ENCODE measurements at places on chromosomes 3 and 15.

DNA sequence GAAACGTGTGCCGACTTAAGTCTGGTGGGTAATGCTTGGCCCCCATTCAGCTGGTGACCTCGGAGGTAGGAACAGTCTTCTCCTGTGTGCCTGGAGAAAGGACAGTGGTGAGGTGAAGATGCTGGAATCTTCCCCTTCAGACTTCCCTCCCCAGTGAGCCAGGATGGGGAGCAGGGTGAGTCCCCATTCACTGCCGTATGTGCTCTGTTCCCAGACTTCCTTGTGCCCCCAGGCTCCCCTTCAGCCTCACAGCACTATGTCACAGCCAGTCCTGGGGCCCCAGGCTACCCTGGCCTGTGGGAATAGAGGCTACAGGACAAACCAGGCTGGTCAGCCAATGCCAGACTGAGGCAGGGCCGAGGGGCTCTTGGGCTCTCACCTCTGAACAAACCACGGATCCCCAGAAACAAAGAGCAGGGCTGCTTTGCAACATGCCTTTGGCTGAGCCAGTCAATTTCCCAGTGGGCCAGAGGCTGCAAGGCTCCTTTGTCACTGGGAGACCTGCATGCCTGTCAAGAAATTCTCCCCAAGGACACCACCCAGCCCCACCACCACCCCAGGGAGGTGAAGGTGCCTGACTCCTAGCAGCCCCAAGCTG is 31.8 kb upstream of the HHATL start:
- DNase-seq, result no peak

GRCh38 chr3:149688122-149688757 is 30.4 kb upstream of the WWTR1 start:
- no peak for DNase-seq

- no peak for DNase-seq
Measured at GRCh38 chr3:155791190-155791589, 14.9 kb downstream of the C3orf33 start.

DNA sequence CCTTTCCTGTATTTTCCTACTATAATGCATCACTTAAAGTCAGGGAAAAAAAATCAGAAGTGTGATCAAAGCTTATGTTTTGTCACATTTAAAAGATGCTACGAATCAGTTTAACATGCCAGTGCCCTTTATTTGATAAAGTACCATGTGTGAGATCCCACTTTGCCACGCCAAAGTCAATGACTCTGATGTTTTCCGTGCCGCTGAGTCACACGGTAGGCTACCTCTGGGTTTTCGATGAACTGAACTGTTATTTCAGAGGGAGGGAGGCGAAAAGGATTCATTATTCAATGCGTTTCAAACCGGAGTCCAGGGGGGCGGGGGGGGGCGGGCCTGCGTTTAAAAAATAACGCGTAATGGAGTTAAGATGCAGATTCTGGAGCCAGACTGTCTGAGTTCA is 203.0 kb downstream of the ABHD5 start:
- no peak for DNase-seq

- DNase-seq, result no peak
Measured at GRCh38 chr15:73010154-73011152, 41.8 kb upstream of the NEO1 start.

- no peak for DNase-seq
Measured at GRCh38 chr15:80601256-80601655, 93.9 kb upstream of the ABHD17C start.

DNA sequence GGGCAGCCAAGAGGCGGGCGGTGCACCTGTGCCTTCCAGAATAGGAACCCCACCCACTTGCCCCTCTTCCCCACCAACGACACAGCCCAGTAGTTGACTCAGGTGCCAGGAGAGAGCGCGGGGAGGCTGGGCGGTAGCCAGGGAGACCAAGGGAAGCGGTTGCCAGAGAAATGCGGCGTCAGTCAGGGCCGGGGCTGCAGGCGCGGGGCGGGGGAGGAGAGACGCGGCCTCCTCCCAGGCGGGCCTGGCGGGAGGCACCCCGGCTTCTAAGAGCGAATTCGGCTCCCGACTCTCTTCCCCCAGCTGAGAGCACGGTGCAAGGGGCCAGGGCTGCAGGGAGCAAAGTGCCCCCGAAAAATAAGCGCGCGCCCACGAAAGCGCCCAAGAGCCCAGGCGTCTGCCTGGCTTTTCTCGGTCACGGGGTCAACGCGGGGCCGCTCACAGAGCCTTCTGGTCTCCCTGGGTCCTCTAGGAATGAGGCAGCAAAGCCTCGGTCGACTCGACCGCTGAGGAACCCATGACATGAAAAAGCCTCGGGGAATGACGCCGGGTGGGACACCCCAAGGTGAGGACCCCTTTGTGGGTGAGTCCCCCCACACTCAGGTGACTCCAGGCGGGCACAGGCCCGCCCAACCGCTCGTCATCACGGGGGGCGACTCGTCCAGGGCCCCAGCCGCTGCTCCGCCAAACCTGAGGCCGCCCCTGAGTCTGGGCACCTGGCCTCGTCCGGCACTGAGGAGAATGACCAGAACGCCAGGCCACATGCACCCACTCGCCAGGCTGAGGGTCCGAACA is 716 bp downstream of the CPEB1 start:
- no peak for DNase-seq

GRCh38 chr3:123764647-123765046 is 119.5 kb downstream of the MYLK start:
- DNase-seq, result no peak

DNA sequence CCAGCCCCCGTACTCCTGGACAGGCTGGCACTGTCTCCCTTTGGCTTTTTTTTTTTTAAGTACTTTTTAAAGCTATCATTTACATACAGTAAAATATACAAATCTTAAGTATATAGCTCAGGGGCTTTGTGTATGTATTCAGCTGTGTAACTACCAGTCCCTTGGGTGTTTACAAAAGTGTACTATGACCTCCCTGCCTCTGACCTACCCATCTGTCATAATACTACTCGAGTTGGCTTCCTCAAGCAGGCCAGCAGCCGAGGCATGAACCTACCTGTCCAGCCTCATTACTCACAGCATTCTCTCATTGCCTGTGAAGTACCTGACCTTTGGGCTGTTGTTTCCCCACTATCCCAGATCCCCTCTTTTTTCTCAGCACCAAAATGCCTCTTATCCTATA is 33.2 kb downstream of the ABHD2 start:
- no peak for DNase-seq

DNA sequence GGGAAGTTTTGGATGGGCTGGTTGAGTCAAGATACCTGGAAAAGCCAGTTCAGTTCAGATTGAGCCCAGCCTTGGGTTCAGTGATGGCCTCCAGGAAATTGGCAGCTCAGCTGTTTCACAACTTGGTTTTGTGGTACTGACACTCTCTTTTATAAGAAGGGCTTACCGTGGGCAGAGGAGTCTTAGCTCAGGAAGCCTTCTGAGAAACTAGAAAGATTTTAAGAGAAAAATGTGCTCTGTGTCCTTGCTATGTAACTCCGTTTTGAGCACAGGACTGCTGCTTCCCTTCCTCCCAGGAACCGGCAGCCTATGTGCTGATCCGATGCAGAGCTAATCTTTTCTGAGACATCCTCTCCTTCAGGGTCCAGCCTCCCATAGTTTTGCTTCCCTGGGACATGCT is 46.6 kb upstream of the RASGRP1 start:
- DNase-seq, result no peak

DNA sequence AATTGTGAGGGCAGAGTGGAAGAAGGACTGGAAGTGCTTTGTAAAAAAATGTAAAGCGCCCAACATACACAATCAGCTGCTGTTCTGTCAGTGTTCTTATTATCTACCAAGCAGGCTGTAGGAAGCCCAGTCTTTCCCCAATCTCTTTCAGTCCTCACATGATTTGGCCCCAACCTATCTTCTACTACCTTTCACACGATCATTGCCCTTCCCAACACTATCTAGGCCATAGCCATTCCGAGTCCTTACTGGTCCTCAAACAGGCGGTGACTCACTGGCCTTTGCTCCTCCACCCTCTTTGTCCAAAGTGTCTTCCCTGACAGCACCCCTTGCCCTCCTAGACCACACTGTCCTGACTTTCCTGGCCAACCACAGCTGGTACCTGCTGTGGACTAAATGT is 861 bp upstream of the RFT1 start:
- no peak for DNase-seq

GRCh38 chr15:57920911-57921310 is 144.6 kb downstream of the ALDH1A2 start:
- no peak for DNase-seq

GRCh38 chr15:66883284-66883911 is 181.4 kb downstream of the SMAD6 start:
- peak; percentile 100 for DNase-seq

DNA sequence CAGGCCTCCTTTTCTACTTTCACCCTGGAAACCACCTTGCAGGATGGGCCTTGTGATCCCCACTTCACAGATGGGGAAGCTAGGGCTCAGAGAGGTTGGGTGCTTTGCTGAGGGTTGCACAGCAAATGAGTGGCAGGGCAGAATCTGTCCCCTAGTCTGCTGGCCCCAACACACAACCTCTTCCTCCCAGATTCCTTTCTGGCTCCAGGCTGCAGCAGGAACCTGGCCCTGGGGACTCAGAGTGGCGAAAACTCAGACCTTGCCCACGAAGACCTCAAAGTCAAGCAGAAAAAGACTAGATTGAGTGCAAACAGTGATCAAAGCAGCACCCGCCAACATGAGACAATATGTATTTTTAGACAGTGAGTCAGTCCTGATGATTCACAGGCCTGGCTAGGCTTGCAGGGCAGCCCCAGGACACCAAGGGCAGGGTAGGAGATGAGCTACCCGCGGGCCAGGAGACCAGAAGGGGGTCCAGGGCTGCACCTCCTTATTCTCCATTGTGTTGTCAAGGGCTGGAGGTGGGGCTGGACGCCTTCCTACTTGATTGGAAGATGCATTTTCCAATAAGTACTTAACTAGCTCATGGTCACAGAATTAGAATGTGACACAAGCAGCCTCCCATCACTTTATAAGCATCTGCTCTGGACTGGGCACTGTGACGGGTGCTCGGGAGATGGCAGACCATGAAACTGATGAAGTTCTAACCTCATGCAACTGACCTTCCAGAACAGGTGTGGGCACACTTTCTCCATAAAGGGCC is 23.9 kb downstream of the GOLGA6L2 start:
- no peak for DNase-seq

GRCh38 chr15:56736881-56737707 is 3.8 kb upstream of the ZNF280D start:
- DNase-seq, result no peak

- peak; percentile 47 for DNase-seq
Measured at GRCh38 chr15:73683777-73684580, at the start of gene CD276. Gene CD276 (plus strand): TSS chr15:73684383. CDS start chr15:73699640, 15,257 bp downstream.

DNA sequence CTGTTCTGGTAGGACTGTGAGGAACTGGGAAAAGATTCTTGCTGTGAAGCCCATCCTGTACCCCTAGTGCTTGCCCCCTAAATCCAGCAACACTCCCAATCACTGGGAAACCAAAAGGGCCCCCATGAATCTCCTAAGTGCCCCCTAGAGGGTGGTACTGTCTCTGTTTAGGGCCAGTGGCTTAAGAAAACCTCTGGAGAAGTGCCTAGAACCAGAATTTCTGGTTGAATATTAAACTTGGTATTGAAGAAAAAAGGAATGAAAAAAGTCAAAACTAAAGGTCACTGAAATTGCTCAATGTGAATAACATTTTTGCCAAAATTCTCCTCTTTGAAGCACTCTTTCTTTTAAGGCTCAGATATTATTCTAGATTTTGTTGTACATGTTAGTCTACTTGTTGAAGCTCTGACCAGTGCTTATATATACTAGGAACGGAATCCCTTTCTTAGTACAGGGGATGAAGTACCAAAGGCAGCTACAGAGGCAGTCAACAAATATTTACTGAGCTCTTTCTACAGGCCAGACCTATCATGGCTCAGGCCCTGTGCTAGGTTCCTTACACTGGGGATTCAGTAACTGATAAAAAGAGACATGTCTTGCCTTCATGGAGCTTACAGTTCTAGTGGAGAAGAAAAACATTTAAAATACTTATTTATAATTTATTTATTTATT is 138.8 kb downstream of the MYLK start:
- DNase-seq, result peak; percentile 38

DNA sequence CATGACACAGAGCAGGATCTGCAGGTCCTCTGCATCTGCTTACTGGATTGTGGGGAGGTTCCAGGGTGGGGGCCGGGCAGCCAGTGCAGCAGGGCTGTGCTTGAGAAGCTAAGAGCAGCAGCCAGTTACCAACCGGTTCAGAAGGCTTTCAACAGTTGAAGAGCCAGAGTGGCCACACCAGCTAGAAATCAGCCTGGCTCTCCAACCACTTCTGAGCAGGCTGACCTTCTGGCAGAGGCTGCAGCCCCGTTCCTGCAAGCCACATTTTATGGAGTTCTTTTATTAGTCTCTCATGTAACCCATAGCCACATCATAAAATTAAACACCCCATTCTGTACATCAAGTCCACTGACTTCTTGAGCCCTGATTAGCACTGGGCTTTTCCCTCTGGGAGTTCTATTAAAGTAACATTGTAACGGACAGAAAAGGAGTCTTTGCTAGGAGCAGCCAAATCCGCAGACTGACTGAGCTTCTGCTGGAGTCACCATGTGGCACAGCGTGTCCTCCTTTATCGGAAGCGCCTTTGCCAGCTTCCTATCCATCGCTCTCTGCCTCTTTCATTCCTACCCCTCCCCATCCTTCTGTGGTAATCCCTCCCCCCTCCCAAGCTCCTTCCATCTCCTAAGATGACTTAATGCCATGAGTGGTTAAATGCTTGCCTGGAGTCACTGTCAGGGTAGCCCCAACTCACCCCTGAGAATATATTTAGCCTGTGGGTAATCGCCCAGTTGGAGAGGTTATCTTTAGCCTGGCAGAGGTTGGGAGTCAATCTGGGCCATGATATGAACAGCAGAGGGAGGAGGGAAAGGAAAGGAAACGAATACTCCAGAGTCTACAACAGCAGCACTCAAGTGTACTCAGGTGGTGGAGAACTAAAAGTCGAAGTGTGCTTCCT is 138.5 kb upstream of the HES1 start:
- no peak for DNase-seq

- no peak for DNase-seq
Measured at GRCh38 chr3:101170062-101170771, 150.2 kb downstream of the IMPG2 start.

- no peak for DNase-seq
Measured at GRCh38 chr15:57384816-57385215, 8.5 kb downstream of the CGNL1 start.

- no peak for DNase-seq
Measured at GRCh38 chr15:89122505-89123180, 34.4 kb downstream of the ABHD2 start.

GRCh38 chr3:187271582-187271981 is 20.0 kb downstream of the MASP1 start:
- DNase-seq, result no peak

DNA sequence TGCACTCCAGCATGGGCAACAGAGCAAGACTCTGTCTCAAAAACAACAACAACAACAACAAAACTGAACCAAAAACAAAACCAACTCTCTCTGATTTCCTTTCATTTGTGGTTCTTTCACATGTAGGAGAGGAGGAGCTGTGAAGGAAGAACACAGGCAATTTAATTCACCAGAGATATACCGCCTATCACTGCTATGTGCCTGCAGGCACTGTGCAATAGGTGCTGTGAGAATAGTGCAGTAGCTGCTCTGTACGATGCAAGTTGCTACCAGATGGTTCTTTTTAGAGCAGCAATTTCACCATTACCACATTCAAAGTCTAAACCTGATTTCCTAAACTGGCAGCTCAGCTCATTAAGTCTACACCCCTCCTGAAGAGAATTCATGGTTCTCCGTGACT is 11.3 kb upstream of the PROK2 start:
- no peak for DNase-seq

GRCh38 chr15:78617076-78617475 is 3.7 kb downstream of the CHRNA3 start:
- DNase-seq, result no peak

All from fibroblast of the conjunctiva (primary cell).